ENCODE measurements at places on chromosomes 1 and 21.

DNA sequence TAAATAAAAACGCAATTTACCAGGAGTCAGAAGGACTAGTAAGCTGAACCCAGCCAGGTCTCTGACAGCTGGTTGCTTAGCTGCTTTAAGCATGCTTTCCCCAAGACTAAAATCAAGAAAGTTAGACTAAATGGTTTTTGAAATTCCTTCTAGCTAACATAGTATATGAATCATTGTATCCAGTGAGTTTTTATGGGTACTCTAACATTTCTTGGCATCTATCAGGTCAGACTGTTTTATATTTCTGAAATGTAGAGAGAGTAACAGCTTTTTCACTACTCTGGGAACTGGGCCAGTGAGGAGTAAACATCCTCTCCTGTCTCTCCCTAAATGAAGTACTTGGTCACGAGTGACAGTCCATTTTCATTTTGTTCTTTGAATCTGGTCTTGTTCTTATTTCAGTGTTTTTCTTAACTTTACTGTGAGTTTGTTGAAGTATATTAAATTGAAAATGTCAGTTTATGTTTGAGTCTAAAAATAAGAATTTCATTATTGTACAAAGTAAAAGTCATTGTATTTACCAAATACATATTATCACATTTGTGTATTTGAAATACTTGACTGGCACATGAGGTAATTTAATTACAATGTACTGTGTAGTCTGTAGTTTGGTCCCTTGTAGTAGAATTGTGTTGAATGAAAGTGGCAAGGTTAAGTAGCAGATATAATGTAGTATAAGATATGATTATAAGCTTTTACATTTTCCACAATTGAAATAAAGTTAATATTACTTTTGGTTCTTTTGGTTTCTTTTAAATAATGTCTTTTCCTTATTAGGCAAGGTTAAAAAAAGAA lies 47.6 kb downstream of the PKN2 start:
- no peak for DNase-seq

DNA sequence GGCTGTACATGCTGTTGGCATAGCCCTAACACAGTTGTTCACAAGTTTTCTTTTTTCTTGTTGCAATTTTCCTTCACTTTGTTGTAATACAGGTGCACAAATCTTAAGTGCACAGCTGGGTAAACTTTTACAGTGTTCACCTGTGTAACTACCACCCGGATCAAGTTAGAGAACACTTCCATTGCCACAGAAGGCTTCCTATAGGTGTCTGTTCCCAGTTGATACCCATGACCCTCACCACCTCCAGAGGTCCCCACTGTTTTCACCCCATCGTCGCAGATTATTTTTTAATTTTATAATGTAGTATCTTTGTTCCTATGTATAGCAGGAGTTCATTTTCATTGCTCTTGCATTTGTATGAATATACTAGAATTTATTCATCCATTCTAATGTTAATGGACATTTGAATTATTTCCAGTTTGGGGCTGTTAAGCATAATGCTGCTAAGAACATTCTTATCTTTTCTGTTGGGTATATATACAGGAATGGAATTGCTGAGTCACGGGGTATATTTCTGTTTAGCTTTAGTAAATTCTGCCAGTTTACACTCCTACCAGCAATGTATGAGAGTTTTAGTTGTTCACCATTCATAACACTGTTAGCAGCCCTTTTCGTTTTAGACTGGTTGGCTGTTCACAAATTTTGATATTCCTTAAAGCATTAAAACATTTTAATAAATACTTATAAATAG lies 16.4 kb downstream of the SPRTN start:
- DNase-seq: no peak

GRCh38 chr1:156804572-156805243 lies 11.9 kb downstream of the SH2D2A start:
- peak; percentile 63 for DNase-seq

- no peak for DNase-seq
Observed at GRCh38 chr1:77085109-77085508, 134.1 kb downstream of the PIGK start.

GRCh38 chr1:170885551-170885950 lies 49.8 kb upstream of the MROH9 start:
- no peak for DNase-seq

- DNase-seq: no peak
Observed at GRCh38 chr1:176517484-176517883, 54.5 kb downstream of the PAPPA2 start.

DNA sequence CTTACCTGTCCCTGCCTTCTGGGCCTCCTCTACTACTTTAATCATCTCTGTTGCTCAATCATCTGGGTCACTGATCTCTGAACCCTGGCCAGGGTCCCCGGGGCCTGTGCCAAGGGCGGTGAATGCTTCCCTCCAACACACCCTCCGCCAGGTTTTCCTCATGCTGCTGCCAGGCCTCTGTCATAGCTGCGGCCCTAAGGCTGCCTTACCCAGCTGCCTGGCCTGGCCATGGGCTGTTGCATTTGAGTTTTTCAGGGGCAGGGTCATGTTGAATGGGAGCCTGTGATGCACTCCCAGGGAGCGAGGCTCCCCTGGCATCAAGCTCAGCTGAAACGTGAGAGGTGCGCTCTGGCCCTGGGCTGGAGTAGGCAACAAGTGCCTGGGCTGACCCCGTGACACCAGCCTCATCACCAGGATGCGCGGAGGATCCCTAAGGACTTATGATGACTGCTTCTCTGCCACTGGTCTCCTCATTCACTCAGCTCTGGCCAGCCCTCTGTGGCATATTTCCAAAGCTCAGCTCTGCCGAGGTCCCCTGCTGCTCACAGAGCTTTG lies 7.6 kb downstream of the EDN2 start:
- no peak for DNase-seq

GRCh38 chr1:36523230-36523495 lies 40.5 kb upstream of the CSF3R start:
- no peak for DNase-seq

DNA sequence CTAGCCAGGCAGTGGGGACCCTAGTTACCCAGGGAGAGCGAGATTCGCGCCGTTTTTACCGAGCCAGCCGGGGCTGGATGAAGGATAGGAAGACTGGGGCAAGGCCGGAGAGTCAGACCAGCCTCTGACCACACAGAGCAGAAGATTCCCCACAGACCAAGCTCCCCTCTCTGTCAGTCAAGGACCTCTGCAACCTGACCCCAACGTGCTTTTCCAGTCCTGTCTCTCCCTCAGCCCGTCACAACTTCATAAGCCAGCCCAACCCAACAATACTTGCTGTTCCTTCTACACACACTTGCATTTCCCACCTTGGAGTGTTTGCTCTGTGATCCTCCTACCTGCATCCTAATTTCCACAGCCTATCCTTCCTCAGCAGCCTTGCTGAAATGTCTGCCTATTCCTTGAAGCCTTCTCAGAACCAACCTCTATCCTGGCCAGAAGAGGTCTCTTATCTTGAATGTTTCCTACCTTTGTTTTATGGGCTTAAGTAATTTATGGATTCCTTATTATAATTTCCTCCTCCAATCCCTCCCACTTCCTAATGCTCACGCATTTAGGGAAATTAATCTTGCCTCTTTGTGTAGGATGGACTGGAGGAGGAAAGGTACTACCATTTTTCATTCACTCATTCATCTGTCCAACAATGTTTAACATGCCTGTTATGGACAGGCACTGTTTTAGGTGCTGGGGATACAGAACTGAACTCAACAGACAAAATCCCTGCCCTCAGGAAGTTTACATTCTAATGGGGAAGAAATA lies at the start of gene GSTM3:
Gene GSTM3, minus strand, starts transcription at position 424 of the 759 bp plus-strand sequence. CDS start 751 bp downstream, outside the sequence.
- no peak for DNase-seq

GRCh38 chr21:33831962-33832659 lies 83.5 kb downstream of the ATP5PO start:
- DNase-seq: no peak

- no peak for DNase-seq
Observed at GRCh38 chr1:113505357-113505756, 115.0 kb downstream of the MAGI3 start.

- DNase-seq: no peak
Observed at GRCh38 chr1:111570781-111571181, 48.8 kb upstream of the RAP1A start.

GRCh38 chr1:187445066-187445465 lies 616.3 kb downstream of the PLA2G4A start:
- no peak for DNase-seq

- no peak for DNase-seq
Observed at GRCh38 chr1:175191659-175192058, 917 bp downstream of the KIAA0040 start.

- DNase-seq: no peak
Observed at GRCh38 chr1:25806418-25806817, 6.4 kb downstream of the SELENON start.

GRCh38 chr1:65691152-65691900 lies 101.4 kb upstream of the PDE4B start:
- no peak for DNase-seq

- DNase-seq: no peak
Observed at GRCh38 chr1:187689129-187689528, 860.4 kb downstream of the PLA2G4A start.

- no peak for DNase-seq
Observed at GRCh38 chr1:233944601-233945000, 40.1 kb downstream of the SLC35F3 start.

DNA sequence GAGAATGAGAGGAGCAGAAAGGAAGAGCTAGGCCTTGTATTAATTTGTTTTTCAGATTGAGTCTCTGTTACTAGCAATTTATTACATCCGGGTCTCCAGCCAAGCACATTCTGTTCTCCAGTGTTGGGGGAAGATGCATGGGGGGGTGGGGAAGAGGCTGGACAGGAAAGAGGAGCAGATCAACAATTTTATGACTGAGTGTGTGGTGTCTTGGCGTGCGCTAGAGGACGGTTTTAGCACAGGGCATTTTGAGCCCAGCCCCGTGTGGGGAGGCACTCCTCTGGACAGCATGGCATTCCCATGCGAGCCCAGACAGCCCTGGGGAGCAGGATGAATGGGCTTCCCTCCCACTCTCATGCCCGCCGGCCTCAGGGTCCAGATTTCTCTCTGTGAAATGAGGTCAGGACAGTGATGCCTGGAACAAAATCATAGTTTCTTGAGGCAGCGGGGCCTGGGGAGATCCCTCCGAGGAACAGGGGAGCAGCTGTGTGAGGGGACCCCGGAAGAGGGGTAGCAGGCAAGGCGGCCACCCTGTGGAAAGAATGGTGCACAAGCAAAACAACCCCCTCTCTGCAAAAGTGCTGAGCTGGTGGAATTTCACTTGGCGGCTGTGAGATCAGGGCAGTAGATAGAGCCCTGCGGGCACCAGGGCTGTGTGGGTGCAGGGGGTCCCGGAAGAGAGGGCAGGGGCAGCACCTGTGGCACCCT lies 16.3 kb downstream of the SOX13 start:
- peak; percentile 60 for DNase-seq

DNA sequence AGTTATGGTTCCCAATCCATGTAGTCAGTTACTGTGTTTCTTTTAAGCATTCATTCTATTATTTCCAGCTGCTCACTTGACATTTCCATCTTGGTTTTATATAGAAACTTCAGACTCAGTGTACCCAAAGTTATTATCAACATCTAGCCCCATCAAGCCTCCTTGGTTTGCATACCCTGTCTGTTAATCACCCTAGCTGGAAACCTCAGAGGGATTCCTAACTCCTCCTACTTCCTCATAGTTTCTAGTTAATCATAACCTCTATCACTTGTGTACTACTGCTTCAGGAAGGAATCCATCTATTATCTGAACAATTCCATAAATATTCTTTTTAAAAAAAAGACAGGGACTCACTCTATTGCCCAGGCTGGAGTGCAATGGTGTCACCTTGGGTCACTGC lies 293.3 kb downstream of the SDCCAG8 start:
- no peak for DNase-seq

DNA sequence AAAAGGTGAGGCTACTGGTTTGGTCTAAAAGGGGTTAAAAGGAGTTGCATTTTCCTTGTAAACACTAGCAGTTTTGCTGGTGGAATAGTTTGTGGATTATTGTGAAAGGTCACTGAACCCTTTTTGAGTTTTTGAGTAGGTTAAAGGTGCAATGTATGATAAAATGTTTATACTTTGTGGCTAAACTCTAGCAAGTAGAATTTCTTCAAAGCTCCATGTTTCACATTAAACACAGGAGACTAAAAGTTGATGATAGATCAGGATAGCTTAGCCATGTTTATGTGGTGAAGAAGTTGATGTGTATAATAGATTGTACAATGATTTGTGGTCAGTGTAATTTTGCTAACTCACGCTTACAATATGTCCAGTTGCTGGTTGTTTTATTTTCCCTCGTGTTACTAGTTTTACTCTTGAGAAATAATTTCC lies 13.1 kb downstream of the ZNF326 start:
- DNase-seq: no peak

DNA sequence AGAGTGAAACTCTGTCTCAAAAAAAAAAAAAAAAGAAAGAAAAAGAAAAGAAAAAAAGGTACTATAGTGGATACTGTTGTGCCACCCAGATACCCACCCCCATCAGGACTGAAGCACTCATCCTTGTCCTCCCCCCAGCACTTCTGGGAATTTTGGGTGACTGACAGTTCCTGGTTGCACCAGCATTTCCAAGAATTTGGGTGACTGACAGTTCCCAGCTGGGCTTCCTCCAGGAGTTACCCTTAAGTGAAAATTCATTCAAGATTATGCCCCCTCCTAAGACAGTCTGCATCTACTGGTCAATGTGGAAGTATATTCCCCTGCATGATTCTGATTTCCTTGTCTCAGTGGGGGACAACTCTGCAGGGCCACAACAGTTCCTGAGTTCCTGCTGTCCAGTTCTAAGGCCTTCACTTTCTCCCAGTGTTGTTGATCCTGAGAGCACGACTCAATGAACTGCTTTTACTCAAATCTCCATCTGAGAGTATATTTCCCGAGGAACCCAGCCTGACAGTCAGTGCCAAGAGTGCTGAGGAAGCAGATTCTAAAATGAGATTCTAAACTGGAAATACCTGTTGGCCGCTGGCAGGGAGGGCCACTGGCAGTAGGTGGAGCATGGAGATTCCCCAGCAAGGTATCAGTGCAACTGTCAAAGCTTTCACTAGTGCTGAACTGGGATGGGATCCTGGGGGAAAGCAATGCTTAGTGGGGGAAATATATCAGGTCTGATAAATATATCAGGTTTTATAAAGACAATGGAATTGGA lies 18.5 kb downstream of the RIIAD1 start:
- DNase-seq: no peak

DNA sequence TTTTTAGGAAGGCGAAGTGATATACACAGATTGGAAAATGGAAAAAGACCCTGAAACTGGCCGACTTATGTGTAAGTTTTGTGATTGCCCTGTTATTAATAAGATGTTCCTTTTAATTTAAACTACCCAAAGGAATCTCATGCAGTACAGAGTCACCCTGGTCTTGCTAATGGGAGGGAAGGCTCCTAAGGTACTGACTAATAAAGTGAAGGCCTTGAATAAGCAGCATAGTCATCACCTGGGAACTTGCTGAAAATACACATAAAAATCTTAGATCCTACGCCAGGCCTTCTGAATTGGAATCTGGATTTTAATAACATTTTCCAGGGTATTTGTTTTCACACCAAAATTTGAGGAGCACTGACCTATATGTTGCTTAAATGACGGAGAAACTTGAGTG lies 73.4 kb upstream of the MCOLN3 start:
- DNase-seq: no peak

Data from retina (tissue), 1 donor.